Vagina (tissue), 2 donors: ENCODE measurements at places on chromosomes 5 and 9. TPM values are rescaled to one million over a fixed set of nuclear protein-coding genes. Genes with fewer than 3 reads are reported as not detected.

GRCh38 chr9:19294219-19294618 lies 63.7 kb downstream of the DENND4C start:
- H3K4me1 ChIP-seq = no peaks in the 10 kb centered on the region
- H3K36me3 ChIP-seq = peaks cover 27% of the 10 kb centered on the region
- H3K27me3 ChIP-seq = no peaks in the 10 kb centered on the region
- H3K4me3 ChIP-seq = no peak overlapping the region
- no peak overlapping the region for H3K27ac ChIP-seq

DNA sequence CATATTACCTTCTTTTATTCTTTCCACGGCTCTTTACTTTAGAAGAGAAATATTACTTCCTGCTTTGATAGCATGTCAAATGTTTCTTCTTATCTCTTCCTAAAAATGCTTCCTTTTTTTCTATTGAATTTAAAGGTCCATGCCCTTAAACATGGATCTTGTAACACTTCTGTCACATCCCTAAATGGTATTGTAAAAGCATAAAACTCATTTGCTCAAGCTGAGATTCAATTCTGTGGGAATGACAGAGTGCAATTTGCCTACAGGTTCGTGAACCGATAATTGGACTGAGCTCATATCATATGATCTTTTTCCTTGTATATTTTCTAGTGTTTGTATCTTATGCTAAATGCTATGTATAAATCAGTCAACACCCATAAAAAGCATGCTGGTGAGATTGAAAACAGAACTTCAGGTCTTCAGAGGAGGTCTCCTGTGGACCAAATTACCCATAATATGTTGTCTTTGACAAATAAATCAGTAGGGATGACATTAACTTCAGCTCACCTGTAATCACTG lies 429.3 kb downstream of the TMEM232 start:
- H3K27me3 ChIP-seq = no peaks in the 10 kb centered on the region
- H3K27ac ChIP-seq = no peak overlapping the region
- H3K36me3 ChIP-seq = no peaks in the 10 kb centered on the region
- DNase-seq = no peak
- H3K4me3 ChIP-seq = no peak overlapping the region

GRCh38 chr5:149381986-149382338 lies 2.9 kb upstream of the IL17B start:
- H3K27me3 ChIP-seq = no peaks in the 10 kb centered on the region
- peak overlapping the region; percentile 18 for H3K4me3 ChIP-seq
- DNase-seq = no peak
- no peaks in the 10 kb centered on the region for H3K36me3 ChIP-seq
- H3K4me1 ChIP-seq = peaks cover 53% of the 10 kb centered on the region

GRCh38 chr5:166102947-166103346 lies 2188.5 kb upstream of the WWC1 start:
- DNase-seq = no peak
- H3K36me3 ChIP-seq = no peaks in the 10 kb centered on the region
- no peaks in the 10 kb centered on the region for H3K4me1 ChIP-seq
- no peak overlapping the region for H3K4me3 ChIP-seq

- H3K27me3 ChIP-seq = no peaks in the 10 kb centered on the region
- DNase-seq = no peak
- H3K4me3 ChIP-seq = no peak overlapping the region
Observed at GRCh38 chr9:123237220-123237619, 31.2 kb downstream of the STRBP start.

DNA sequence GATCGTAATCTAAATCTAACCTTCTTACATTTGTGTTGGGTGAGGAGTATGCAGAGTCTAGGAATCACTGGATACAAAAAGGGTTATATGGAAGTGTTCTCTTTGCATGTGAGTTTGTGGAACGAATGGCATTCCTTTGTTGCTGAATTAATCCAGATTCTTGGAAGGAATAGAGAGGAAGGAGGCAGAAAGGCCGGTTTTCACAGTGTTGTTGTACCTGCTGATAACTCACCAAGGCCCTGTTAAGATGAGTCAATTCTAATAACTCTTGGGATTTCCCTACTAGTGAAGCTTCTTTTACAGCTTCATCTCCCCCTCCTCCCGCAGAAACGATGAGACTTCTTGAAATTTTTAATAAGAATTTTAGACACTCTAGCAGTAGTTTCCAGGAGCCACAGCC lies 84.0 kb downstream of the ZSWIM6 start:
- no peaks in the 10 kb centered on the region for H3K27me3 ChIP-seq
- DNase-seq = no peak
- H3K4me3 ChIP-seq = no peak overlapping the region
- H3K4me1 ChIP-seq = peaks cover 18% of the 10 kb centered on the region
- no peaks in the 10 kb centered on the region for H3K36me3 ChIP-seq
- H3K27ac ChIP-seq = no peak overlapping the region

- DNase-seq = no peak
- H3K4me3 ChIP-seq = no peak overlapping the region
- no peaks in the 10 kb centered on the region for H3K27me3 ChIP-seq
- no peak overlapping the region for H3K27ac ChIP-seq
- no peaks in the 10 kb centered on the region for H3K36me3 ChIP-seq
Observed at GRCh38 chr9:19876569-19877316, 87.9 kb upstream of the SLC24A2 start.

GRCh38 chr5:16704945-16705344 lies 88.1 kb upstream of the RETREG1 start:
- H3K27ac ChIP-seq = no peak overlapping the region
- no peak for DNase-seq
- H3K27me3 ChIP-seq = no peaks in the 10 kb centered on the region
- H3K4me3 ChIP-seq = no peak overlapping the region
- no peaks in the 10 kb centered on the region for H3K4me1 ChIP-seq
- no peaks in the 10 kb centered on the region for H3K36me3 ChIP-seq

GRCh38 chr5:143108498-143109128 lies 294.9 kb downstream of the NR3C1 start:
- H3K27me3 ChIP-seq = no peaks in the 10 kb centered on the region
- H3K4me1 ChIP-seq = peaks cover 23% of the 10 kb centered on the region
- DNase-seq = no peak

DNA sequence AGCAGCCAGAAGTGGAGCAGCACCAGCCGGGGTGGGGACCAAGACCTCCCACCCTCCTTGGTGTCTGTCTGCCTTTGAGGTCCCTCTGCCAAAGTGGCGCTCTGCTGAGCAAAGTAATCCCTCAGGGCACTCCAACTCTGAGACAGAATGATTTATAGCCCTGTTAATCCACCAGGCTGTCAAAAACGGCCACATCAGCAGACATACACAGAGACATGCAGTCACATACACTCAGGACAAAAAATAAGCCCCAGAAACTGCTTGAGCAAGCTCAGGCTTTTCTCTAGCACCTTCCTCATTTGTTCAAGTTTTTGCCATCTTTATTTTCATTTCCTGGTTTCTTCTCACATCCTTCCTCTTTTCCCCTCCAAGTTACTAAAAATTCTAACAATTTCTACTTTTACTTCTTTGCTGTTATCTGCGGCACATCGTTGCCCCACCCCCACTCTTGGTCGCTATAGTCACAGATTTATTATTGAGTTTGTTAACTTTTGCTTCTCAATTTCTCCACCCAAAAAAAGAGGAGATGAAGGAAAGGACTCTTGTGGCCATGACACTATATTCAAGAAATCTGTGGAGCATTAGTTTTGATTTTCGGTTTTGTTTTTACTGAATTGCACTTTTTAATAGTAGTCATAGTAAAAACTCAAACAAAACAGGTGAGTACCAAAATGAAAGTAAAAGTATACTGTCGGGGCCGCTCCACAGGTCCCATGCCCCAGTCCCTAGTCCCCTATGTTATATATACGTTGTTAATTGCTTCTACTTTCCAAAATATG lies 17.4 kb upstream of the ADRB2 start:
- H3K4me1 ChIP-seq = peaks cover 14% of the 10 kb centered on the region
- no peaks in the 10 kb centered on the region for H3K36me3 ChIP-seq
- H3K27ac ChIP-seq = no peak overlapping the region
- H3K4me3 ChIP-seq = peak overlapping the region; percentile 3
- no peaks in the 10 kb centered on the region for H3K27me3 ChIP-seq
- no peak for DNase-seq

- H3K4me1 ChIP-seq = peaks cover 47% of the 10 kb centered on the region
- no peaks in the 10 kb centered on the region for H3K36me3 ChIP-seq
Observed at GRCh38 chr9:91425271-91425670, 1.6 kb upstream of the NFIL3 start.

GRCh38 chr5:68460147-68460798 lies 244.7 kb downstream of the PIK3R1 start:
- no peaks in the 10 kb centered on the region for H3K27me3 ChIP-seq
- no peaks in the 10 kb centered on the region for H3K4me1 ChIP-seq
- no peak overlapping the region for H3K4me3 ChIP-seq
- DNase-seq = no peak

GRCh38 chr5:178625679-178626483 lies 969 bp downstream of the CLK4 start:
- peaks cover 42% of the 10 kb centered on the region for H3K4me1 ChIP-seq
- no peaks in the 10 kb centered on the region for H3K27me3 ChIP-seq
- H3K4me3 ChIP-seq = peak overlapping the region; percentile 87
- no peak for DNase-seq

GRCh38 chr9:89465001-89465451 lies 32.9 kb downstream of the SEMA4D start:
- no peaks in the 10 kb centered on the region for H3K27me3 ChIP-seq
- H3K36me3 ChIP-seq = no peaks in the 10 kb centered on the region
- no peak overlapping the region for H3K4me3 ChIP-seq
- no peak for DNase-seq
- H3K4me1 ChIP-seq = peaks cover 5% of the 10 kb centered on the region

DNA sequence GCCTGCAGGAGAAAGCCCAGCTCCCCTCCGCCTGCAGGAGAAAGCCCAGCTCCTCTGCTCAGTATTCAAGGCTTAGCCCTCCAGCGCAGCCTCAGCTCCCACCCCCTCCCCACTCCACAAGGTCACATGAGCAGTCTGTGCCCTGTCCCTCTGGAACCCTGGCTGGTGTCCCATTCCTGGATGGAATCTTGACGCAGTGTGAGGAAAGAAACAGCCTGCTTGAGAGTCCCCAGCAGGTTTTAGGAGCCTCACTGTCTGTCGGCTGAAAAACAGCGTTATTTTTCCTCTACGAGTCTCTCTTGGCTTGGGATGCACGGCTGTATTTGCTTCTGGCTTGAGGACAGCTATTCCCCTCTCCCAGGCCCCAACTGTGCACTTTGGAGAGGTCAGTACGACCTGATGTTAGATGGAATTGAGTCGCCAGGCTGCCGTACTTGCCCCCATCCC lies 210.1 kb upstream of the TRIM32 start:
- H3K4me3 ChIP-seq = no peak overlapping the region
- H3K4me1 ChIP-seq = peaks cover 35% of the 10 kb centered on the region
- H3K27ac ChIP-seq = peak overlapping the region; percentile 78
- H3K36me3 ChIP-seq = no peaks in the 10 kb centered on the region

GRCh38 chr5:140365941-140366340 lies 5.9 kb downstream of the SLC4A9 start:
- H3K27me3 ChIP-seq = no peaks in the 10 kb centered on the region
- no peak for DNase-seq
- H3K4me1 ChIP-seq = peaks cover 8% of the 10 kb centered on the region
- no peak overlapping the region for H3K27ac ChIP-seq

- H3K36me3 ChIP-seq = no peaks in the 10 kb centered on the region
- peak; percentile 83 for DNase-seq
- H3K27ac ChIP-seq = peak overlapping the region; percentile 85
Observed at GRCh38 chr9:121853617-121854395, 202.4 kb downstream of the DAB2IP start.

GRCh38 chr9:128429513-128430086 lies 8.9 kb downstream of the CERCAM start:
- no peak overlapping the region for H3K4me3 ChIP-seq
- peaks cover 6% of the 10 kb centered on the region for H3K36me3 ChIP-seq
- no peak for DNase-seq
- no peaks in the 10 kb centered on the region for H3K4me1 ChIP-seq

Gene GABRA1
- not detected for total RNA-seq

Gene PRR16
- total RNA-seq = 19.6 TPM

Gene MVB12B
- 16.5 TPM for total RNA-seq

Gene TNFSF15
- total RNA-seq = 0.74 TPM

Gene RAB3C
- total RNA-seq = 2.5 TPM

Gene OR1Q1
- total RNA-seq = not detected

Gene GLRA1
- total RNA-seq = not detected

Gene ORM2
- total RNA-seq = not detected

Gene PCDHA3
- 0.74 TPM for total RNA-seq

Gene PTGS1
- total RNA-seq = 12.0 TPM

Gene CCL28
- 0.74 TPM for total RNA-seq

Gene ORM1
- not detected for total RNA-seq
